Caudate nucleus (tissue), 63 donors: ENCODE measurements at places on chromosomes 5 and 9.

- DNase-seq, result no peak
These were observed 30.9 kb upstream of the FAM169A start for GRCh38 chr5:74897049-74897448.

- DNase-seq, result no peak
These were observed 9.7 kb downstream of the PTGER4 start for GRCh38 chr5:40689438-40689837.

- no peak for DNase-seq
These were observed 21.0 kb upstream of the ERAP2 start for GRCh38 chr5:96855031-96855872.

DNA sequence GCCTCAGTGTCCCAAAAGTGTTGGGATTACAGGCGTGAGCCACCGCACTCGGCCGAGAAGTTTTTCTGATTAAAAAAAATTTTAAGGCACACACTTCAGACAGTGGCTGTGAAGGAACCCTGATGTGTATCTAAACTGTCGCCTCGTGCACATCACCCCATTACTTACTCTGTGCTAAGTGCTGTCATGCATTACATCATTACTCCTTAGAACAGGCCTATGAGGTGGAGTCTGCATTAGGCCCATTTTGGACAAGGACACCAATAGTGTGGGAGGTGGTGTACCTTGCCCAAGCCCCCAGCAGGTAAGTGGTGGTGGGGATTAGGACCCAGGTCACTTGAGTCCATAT, 3.8 kb upstream of the CDHR2 start:
- DNase-seq, result no peak

DNA sequence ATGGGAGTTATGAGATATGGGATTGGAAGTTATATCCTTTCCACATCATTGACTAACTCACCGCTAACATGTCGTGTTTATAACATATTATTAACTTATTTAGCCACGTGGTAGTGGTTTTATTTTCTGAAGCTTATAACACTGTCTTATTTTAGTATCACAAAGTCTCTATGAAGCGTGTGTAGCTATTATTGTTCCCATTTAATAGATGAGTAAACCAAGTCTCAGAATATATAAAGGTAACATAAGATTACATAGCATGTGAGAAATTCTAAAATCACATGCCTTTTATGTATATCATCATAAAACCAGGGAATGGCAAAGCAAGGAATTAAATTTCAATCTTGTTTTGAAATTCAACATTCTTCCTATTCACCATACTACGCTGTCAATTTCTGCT, 15.3 kb downstream of the AP3B1 start:
- no peak for DNase-seq

- no peak for DNase-seq
These were observed 22.0 kb downstream of the RUFY1 start for GRCh38 chr5:179572386-179572785.

DNA sequence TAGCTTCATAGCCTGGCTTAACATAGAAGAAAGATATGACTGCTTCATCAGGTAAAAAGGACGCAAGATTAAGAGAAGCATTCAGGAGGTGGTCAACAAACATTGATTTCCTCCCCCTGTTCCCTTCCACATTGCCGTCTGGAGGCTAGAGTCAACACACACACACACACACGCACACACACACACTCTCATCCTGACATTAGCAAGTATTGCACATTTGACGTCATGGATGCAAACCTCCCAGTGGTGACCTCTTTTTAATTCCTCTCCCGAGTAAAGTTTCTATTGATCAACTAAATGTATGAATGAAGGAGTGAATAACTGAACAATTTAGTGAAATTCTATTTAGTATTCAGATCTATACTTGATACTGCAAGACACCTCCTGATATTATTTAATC, 332.8 kb downstream of the ELAVL2 start:
- no peak for DNase-seq

DNA sequence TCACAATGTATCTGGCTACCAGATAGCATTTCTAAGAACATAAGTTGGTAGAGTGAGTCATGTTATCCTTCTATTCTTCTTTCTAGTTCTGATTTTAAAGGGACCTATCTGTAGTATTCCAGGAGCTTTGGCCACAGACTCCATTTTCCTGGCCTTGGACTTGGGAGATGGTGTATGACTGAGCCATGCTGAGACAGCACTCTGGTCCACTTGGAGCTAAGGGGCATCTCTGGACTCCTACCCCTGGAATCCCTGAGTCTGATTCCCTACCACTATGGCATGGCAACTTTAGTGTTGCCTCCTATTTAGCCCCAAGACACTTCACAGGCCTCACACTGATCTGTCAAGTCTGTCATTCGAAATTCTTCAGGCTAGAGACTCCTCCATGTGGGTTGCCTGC, 58.8 kb downstream of the BAAT start:
- DNase-seq, result no peak

GRCh38 chr5:161258438-161258837, 288.1 kb downstream of the GABRB2 start:
- DNase-seq, result no peak

- DNase-seq, result no peak
These were observed 5.9 kb upstream of the PRKACG start for GRCh38 chr9:69019808-69020207.

GRCh38 chr5:54671111-54671531, 153.6 kb downstream of the SNX18 start:
- no peak for DNase-seq

DNA sequence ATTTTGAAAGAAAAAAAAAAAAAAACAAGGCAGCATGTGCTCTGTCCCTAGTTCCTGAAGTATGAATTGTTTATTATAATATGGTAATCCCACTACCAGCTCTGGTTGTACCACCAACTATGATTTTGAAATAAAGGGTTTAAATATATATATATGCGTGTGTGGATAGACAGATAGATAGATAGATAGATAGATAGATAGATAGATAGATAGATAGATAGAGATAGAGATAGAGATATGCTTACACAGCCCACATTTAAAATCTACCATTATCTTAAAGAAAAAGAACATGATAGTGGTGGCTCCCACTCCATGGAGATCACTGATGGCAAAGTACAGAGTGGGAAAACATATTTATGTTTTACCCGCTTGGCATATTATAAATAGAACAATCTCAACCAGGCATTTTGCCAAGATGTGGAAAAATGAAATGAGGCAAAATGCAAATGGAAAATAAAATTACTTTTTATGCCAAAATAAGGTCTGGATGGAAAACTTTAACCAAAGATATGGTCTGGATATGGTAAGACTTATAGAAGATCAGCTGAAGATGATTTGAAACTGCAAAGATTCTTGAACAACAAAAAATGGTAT, 170.0 kb downstream of the ARL15 start:
- DNase-seq, result no peak

- no peak for DNase-seq
These were observed 190.6 kb upstream of the MSX2 start for GRCh38 chr5:174533751-174534241.

DNA sequence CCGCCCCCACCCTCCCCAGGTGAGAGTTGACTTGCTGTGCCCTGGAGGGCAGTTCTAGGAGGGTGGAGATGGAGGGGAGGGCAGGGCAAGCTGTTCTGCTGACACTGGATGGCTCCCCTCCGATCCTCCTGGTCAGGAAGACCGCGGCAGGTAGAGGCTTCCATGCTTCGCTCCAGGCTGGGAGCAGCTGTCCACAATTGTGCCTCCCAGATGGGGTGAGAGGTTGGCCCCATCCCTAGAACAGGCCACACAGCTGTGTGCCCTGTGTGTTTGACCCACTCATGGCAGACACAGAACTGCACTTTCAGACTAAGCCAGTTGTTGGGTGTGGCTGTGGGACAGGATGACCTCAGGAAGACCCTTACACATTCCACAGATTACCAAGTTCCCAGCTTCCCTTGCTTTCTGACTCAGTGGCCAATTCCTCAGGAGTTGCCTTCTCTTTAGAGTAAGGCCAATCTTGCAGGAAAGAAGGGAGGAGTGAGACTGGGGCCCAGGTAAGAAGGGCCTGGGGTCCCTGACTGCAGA, 72.1 kb upstream of the HSPA9 start:
- no peak for DNase-seq

DNA sequence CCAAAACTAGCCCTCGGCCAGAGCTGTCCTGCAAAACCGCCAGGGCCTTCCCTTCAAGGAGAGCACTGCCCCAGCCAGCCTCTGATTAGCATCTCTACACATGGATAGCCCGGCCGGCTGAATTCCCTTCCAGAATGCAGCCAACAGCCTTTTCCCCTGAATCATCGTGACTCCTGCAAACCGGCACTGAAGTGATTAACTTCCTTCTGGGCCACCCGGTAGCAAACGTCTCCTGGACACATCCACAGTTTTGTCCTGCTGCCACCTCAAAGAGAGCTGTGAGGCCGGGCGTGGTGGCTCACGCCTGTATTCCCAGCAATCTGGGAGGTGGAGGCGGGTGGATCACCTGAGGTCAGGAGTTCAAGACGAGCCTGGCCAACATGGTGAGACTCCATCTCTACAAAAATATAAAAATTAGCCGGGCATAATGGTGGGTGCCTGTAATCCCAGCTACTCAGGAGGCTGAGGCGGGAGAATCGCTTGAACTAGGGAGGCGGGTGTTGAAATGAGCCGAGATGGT, 21.1 kb upstream of the EEIG1 start:
- DNase-seq, result no peak

GRCh38 chr5:80541392-80541791, 28.7 kb downstream of the ANKRD34B start:
- DNase-seq, result no peak

DNA sequence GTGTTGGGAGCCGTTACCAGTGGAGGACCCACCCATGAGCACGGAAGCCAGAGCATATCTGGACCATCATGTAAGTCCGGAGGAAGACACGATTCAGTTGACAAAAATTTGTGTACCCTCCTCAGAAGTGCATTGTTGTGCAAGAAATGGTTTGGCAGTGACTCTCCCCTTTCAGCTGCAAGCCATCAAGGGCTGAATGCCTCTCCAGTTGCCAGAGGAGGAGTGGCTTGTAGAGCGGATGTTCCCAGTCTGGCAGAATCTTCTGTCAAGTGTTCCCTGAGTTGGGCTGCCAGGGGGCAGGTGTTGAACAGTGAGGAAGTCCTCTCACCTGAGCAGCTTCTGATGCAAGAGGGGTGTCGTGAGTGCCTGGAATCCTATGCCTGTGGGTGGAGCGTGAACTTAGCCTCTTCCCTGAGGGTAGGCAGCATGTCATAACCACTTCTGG, 27.6 kb upstream of the CDKN2AIPNL start:
- DNase-seq, result no peak

- DNase-seq, result no peak
These were observed 86.7 kb downstream of the SLC44A1 start for GRCh38 chr9:105331160-105331559.

GRCh38 chr5:33400675-33401074, 40.1 kb upstream of the TARS1 start:
- DNase-seq, result no peak

DNA sequence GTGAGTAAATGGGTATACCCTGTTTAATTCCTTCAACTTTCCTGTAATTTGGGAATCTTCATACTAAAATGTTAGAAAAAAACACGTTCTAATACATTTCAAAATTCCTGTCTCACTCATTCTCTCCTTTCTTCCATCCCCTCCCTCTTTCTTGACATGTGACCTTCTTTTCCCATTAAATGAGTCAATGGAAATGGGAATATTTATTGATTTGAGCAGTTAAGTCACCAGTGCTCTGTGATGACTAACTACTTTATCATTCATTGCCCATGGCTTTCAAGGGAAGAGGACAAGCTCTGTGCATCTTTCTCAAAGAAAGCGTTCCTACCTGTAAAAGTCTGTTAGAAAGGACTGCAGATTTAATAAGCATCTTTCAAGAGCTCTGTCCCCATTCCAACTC, 144.4 kb upstream of the MAP3K1 start:
- DNase-seq, result no peak

DNA sequence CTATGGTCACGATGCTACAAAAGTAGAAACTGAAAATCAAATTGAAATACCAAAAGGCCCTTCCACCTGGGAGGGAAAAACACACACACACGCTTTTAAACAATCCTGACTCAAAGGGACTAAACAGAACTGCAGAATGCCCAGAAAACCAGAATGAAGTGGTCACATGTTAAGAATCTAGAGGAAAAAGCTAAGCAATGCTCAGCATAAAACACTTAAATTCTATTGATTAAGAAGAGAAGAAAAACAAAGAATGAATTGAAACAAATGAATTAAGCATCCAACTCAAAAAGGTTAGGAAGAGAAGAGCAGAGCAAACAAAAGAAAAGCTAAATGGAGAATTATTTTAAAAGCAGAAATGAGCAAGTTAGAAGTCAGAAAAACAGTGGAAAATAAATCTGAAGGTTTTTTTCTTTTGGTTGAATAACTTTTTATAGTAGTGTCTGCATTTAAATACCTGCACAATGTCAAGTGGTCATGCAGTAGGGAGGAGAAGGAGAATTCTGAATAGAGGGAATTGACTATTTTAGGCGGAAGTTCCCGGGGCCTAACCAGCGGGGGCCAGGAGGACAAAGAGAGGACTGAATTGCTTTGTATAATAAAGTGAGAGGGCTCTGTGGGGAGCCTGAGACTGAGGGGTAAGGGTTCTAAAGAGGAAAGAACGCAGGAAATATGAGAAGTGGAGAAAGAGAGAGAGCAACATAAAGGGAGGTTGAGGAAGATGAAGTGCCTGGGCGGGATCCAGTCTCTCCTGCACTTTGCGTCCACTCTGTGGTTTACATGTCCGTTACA, 146.8 kb downstream of the ATPSCKMT start:
- DNase-seq, result no peak

DNA sequence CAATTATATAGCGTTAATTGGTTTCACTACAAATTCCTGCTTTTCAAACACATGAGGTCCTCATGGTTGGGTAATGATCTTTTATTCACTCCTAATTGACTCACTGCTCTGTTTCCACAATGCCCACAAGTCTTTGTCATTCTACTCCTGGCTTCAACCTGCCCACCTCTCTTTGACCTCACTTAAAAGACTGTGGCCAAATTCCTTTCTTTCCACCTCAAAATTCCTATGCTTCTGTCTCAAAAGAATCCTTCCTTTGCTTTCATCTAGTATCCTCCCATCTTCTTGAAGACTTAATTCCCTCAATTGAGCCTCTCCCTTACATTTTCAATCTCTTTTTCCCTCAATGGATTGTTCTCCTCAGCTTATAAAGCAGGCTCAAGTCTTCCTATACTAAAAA, 4.9 kb downstream of the APBA1 start:
- DNase-seq, result no peak

DNA sequence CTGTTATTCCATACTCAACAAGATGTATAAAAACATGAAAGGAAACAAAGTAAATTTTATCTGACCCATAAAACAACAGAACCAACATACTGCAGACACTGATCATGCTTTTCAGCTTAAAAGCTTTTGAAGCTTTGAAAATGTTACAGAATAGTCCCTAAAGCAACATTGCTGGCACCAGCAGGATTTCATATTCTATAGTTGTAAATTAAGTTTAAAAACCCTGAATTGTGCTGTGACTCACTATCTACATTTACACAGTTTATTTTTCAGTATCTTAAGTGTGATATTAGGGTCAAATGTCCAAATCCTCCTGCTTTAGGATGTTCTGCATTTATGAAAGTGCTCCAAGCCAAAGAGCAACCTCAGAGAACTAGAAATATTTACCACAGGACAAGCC, 59.9 kb downstream of the ZFR start:
- DNase-seq, result no peak

DNA sequence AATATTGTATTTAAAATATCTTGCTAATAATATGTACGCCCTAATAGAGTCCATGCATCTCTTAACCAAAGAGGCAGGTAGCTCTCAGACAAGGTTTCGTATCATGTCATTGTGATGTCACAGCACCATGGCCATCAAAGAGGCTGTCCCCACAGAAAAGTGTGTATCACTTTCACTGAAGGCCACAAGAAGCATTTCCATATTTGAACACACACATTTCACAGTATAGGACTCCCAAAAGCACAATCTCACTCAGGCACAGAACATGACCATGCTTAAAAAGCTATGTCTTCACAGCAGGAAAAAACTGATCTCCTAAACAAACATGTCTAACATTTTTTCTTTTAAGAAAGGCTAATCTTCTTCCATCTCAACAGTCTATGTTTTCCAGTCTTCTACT, 133.8 kb downstream of the DENND1A start:
- DNase-seq, result no peak
